HT-29 (cell line): ENCODE measurements at places on chromosomes 16 and 17.

DNA sequence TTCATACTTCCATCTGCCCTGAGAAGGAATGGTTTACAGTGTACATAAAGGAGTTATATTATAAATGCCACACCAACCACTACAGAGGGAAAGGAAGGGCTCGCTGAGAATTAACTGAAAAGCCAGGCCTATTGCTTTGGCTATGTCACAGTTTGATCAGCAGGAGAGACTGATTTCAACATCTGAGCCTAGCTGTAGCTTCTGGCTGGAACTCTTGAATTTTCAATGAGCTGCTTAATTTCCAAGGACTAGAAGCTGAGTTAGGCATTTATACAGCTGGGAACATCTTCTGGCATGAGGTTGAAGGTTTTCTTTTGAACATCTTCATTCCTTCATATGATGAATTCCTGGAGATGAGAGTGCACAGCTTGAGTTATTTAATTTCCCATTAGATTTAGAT lies 47.6 kb upstream of the GNAO1 start:
- no peak for DNase-seq

GRCh38 chr16:23318639-23319038 lies 16.5 kb downstream of the SCNN1B start:
- no peak for DNase-seq

- peak; percentile 25 for DNase-seq
Observed at GRCh38 chr17:75895370-75896155, 1.2 kb downstream of the TRIM65 start.

DNA sequence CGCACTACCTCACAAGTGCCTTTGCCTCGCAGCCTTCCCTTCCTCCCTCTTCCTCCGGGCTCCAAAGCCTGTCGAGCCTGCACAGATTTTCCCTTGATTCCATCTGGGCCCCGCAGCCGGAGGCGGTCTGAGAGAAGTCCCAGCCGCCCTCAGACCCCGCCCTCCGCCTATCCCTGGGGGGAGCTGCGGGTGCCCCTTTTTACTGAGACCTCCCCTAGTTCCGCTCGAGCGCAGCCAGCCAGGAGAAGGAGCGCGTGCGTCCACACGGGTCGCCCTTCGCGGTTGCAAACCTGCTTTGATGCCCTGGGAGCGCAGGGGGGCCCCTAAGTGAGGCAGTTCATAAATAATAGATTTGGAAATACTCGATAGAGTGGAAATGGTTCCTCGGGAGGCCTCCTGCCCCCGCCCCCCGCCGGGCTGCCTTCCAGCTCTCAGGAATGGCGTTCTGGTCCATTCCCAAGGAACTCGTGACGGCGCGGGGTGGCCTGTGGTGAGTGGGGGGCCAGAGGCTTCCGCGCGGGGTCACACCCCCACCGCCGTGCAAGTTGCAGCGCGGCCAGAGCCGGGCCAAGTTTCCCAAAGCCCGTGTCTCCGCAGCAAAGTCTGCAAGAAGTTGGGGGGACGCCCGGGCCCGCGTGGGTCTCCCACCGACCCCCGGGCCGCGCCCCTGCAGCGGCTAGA lies 610 bp downstream of the C16orf74 start:
- DNase-seq: peak; percentile 35

- no peak for DNase-seq
Observed at GRCh38 chr16:6616746-6617145, 715.9 kb upstream of the RBFOX1 start.

GRCh38 chr16:50621452-50621792 lies 59.7 kb downstream of the SNX20 start:
- DNase-seq: no peak

GRCh38 chr17:51541215-51541614 lies 280.9 kb downstream of the UTP18 start:
- DNase-seq: no peak

DNA sequence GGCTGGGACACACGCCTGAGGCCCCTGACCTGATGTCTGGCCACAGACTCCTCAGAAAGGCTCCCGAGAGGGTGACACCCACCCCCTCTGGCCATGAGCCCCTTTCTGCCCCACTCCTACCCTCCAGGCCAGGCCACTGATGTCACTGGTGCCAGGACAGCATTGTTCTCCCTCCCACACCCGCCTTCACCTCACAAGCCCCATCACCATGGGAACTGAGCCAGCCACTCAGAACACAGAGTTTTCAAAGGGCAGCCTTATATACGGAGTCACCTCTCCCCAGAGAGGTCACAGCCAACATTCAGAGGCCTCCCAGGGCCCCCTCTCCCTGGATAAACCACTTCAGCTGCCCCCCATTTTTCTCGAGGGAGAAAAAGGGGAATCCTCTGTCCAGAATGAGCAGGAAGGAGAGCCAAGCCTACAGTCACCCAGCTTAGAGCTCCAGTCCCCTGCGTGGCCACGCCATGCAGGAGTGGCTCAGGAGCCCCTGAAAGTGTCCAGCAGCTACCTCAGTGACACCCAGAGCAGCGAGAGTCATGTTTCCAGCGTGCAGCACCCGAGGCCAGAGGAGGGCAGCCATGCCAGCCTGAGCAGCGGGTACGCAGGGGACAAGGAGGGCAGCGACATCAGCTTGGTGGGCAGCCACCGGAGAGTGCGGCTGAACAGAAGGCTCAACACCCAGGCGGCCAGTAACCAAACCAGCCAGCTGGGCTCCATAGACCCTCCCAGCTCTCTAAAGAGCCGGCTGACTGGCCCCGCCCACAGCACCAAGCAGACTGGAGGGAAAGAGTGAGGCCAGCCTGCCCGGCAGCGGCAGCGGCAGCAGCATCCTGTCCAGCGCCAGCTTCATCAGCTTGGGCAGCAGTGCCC lies at the start of gene C16orf82:
Gene C16orf82, plus strand, starts transcription at position 260 of the 870 bp plus-strand sequence.
- no peak for DNase-seq

- DNase-seq: no peak
Observed at GRCh38 chr17:9994761-9995160, 89.7 kb upstream of the RCVRN start.

DNA sequence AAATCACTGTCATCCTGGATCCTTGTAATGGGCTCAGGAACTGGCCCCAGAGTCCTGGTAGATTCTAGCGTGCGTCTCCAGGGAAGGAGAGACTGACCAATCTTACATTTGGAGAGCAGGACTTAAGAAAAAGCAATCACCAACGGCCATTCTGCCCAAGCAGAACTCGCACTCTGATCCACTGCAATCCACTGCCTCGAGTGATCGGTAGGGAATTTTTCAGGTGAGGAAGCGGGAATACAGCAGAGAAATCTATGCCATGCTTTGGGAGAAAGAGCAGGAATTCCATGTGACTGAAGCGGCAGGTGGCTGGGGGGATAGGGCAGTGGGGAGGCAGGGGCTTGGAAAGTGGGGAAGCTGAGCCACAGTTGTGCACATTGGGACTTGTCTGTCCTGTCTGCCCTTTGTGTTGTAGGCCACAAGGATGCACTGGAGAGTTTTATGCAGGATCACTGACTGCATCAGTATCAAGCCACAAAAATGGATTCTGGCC lies 143.9 kb upstream of the HS3ST2 start:
- no peak for DNase-seq

DNA sequence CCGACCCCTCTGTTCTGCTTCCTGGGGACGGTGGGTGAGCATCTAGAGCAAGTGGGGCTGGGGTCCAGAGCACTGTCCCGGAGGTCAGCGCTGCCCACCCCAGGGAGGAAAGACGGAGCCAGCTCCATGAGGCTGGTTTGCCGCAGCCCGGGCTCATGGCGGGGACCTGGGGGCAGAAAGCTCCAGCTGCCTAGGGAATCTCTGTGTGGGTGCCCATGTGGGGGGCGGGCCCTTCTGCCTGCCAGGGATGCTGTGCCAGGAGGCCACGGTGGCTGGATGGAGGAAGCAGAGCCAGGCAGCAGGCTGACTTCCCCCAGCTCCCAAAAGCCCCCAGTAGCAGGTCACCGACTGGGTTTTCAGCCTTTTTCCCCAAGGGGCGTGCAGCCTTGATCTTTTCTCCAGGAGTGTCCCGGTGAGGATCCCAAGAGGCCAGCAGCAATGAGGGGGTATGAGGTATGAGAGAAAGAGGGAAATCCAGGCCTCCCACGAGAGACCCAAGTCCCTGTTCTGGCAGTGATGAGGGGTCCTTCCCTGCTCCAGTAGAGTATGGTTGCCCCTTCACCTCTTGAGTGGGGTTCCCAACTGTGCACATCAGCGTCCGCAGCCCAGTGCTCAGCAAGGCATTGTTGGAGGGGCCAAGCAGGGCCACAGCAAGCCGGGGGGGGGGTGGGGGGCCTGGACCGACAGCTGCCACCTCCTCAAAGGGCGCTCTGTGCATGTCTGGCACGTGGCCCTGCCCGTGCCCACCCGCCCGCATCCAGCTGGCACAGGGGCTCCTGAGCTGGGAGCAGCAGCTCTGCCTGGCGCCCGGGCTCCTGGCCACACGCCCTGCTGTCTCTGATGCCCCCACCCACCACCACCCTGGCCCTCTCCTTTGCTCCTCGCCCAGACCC lies 15.6 kb upstream of the BCAR1 start:
- DNase-seq: peak; percentile 7

- peak; percentile 59 for DNase-seq
Observed at GRCh38 chr16:1379304-1380076, 27.8 kb downstream of the GNPTG start.

DNA sequence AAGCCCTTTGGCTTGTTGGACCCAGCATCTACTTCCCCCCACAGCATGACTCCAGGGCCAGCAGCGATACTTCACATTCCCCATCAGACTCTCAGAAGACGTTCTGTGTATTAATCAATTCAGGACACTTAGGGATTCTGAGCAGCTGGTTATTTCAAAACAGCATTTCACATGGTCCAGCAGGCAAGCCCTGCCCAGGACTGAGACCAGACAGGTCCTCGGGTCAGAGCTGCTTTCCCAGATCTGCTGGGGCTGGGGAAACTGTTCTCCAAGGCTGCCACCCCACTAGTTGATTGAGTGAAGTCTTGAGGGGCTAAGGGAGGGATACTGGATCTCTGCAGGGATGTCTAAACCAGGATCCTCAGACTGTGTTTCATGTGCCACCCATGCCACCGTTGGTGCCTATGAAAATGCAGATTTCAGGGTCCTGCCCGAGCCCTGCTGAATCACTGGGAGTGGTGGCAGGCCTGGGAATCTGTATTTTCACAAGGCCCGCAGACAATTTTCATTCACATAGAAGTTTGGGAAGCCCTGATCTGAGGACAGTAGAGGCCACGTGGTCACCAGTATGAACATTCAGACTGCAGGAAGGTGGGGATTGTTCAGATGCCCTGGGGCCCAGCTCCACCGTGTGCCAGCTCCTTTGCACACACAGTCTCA lies 40.6 kb upstream of the CDH5 start:
- DNase-seq: no peak

DNA sequence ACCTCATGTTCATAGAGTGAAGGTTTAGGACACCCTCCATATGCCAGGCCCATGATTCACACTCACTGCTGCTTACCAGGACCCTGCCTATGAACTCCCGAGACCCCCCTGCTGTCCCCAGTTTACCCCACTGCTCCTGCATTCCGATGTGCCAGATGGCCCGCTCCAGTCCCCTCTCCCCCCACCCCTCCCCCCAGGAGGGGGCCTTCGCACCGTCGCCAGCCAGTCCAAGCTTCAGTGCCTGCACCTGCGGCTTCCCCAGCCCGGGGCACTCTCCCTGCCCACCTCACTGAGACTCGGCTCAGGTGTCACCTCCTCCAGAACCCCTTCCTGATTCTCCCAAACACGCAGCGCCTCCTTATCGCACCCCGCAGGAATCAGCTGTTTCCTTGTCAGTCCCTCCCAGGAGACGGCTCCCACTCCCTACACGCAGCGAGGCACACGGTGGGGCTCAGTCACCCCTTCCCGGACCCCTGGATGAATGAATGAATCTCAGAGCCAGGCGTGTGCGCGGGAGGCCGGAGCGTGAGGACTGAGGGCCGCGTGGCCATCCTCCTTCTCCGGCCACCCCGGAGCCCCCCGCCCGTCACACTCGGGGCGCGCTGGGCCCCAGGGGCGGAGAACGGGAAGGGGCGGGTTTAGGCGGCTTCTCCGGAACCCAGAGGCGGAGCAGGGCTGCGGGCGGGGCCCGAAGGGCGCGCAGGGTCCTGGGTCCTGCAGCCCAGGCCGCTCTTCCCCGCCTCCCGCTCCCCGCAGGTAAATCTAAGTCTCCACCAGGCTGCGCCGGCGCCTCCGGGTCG lies 1.6 kb downstream of the MYO1C start:
- peak; percentile 51 for DNase-seq

- DNase-seq: no peak
Observed at GRCh38 chr17:50364061-50364458, 8.9 kb downstream of the MRPL27 start.

GRCh38 chr17:78884148-78884825 lies 18.7 kb downstream of the CEP295NL start:
- no peak for DNase-seq

- DNase-seq: no peak
Observed at GRCh38 chr17:17659340-17659739, 21.9 kb upstream of the RAI1 start.

GRCh38 chr17:50946891-50947781 lies 81.0 kb upstream of the TOB1 start:
- DNase-seq: no peak

- no peak for DNase-seq
Observed at GRCh38 chr17:50093246-50093645, 1.9 kb upstream of the PDK2 start.

- no peak for DNase-seq
Observed at GRCh38 chr17:34370997-34371395, 8.0 kb upstream of the CCL1 start.
